ENCODE measurements at places on chromosomes 5 and 9.

GRCh38 chr5:172839669-172840431 is 5.8 kb downstream of the ERGIC1 start:
- DNase-seq, result no peak

- DNase-seq, result no peak
These were observed 93.9 kb downstream of the RFX3 start for GRCh38 chr9:3431890-3432289.

GRCh38 chr5:93891491-93892480 is 150.4 kb upstream of the POU5F2 start:
- DNase-seq, result no peak

DNA sequence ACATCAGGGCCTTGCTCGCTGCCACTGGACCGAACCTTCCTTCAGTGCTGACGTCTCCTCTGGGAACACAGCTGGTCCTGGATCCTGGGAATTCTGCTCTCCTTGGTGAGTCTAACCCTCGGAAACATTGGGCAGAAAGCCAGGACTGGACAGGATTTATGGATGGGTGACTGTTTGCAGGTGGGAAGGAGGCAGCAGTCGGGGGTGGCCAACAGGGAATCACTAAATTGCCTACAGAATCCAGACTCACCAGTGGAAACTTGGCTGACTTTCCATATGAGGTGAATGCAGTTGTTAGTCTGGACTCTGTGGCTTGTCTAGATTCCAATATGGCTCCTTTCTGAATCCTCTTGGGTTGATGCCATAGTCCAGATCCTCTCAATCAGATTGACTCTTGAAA is 203.1 kb downstream of the SAXO1 start:
- DNase-seq, result no peak

All from activated CD8-positive, alpha-beta memory T cell treated with anti-CD3 and anti-CD28 coated beads, Interleukin-2, amount 50 U/mL, for 48 hours (primary cell).